GM12864 (cell line): ENCODE measurements at places on chromosomes 12 and 14.

- DNase-seq = no peak
Observed at GRCh38 chr12:89988188-89988915, 279.7 kb upstream of the ATP2B1 start.

DNA sequence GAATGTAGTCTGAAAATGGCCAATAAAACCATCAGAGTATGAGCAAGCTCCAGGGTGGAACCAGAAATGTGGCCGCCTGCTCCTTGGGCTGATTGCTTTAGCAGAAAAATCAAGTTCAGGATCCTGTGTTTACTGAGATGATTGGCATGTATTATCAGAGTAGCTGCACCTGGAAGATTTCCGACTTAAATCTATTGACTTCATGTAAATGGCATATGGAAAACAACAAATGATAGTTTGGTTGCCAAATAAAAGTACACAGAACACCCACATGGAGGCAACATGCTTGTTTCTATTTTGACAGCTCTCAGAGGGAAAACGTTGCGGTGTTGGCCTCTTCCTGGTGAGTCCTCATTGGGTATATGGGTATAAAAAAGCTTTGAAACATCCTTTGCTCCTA is 31.3 kb downstream of the SOCS2 start:
- no peak for DNase-seq

DNA sequence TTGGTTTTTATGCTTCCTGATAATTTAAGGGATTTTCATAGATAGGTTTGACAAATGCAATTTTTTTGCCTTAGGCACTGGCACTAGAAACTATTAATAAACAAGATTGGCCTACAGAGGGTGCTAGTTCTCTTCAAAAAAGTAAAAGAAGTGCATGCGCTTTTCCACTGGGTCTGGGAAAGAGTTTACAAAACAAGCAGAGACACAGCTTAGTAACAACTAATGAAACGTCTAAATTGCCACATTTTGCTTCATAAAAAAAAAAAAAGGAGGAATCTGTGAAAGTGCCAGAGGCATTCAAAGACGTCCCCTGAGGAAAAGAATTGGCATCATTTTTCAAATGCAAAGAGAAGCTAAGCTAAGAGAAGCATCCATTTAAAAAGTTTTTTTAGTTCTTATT is 58.3 kb upstream of the EEA1 start:
- DNase-seq = peak; percentile 76

- no peak for DNase-seq
Observed at GRCh38 chr12:131536766-131537165, 174.1 kb upstream of the SFSWAP start.

DNA sequence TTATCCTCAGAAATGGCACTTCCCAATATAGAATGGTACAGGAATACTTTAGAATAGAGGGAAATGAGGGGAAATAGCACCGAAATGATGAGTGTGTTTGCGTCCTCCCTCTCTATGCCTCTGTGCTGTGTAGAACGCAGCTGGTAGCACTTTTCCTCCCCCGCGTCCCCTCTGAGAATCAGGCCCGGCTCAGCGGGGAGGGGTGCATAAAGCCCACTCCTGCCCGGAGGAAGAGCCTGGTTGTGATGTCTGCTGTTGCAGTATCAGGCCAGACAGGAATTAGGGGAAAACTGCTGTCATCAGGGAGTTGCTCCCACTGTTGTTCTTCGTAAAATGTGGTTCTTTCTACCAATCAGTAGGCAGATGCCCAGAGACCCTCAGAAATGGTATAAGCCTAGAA is 76.0 kb downstream of the GALNT8 start:
- DNase-seq = no peak

GRCh38 chr14:59228421-59228820 is 40.0 kb downstream of the DAAM1 start:
- DNase-seq = no peak

- DNase-seq = no peak
Observed at GRCh38 chr12:42684802-42685071, 95.2 kb upstream of the PRICKLE1 start.

- DNase-seq = no peak
Observed at GRCh38 chr14:102625564-102626296, 33.3 kb downstream of the RCOR1 start.

DNA sequence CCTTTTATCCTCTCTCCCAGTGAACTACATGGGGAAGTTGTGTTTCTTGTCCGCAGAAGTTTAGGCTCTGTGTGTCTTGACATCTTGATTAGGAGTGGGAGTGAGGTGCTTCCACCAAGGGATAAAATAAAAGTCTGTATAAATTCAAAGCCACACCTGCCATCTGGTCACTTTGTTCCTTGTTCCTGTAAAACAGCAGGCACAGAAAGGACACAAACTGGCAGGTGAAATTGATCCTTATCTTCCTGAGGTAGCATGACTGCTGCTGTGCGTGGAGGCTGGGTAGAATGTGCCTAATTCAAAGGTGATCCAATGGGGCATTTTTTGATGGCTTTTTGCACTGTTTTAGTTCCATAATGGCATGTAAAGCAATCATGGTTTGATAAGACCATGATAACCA is 104.3 kb upstream of the KITLG start:
- DNase-seq = no peak

DNA sequence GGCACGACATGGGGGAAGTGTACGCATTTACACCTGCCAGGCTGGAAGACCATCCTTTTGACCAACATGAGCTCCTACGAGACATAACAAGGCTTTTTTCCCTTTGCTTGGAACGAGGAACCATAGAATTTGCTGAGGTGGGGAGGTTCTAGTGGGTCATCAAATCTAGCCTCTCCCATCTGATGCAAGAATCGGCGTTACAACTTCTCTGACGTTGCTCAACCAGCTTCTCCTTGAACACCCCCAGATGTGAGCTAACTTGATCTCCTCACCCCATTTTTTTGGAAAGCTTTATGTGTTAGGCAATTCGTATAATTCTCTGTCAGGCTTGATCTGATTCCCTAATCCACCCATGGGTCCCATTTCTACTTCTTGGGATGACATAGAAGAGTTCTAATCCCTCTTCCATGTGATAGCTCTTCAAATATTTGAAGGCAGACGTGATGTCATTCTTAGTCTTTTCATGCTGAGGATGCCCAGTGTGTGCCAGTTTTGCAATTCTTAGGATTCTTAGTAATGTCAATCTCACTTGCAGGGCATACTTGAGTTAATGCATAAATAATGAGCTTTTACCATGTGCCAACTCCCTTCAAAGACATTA is 163.6 kb upstream of the PARP11 start:
- DNase-seq = no peak

DNA sequence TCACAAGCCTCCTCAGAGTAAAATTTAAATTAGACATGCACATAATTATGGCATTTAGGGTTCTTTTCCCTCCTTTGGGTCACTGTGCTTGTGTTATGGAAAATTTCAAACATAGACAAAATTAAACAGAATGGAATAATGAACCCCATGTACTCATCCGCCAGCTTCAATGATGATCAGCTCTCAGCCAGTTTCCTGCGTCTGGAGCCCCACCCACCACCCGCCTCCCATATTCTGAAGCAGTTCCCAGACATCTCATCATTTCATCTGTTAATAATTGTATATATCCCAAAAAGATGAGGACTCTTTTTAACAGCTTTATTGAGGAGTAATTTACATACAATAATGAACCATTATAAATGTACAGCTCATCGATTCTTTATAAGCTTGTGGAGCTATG is 128.2 kb downstream of the EML1 start:
- DNase-seq = no peak

DNA sequence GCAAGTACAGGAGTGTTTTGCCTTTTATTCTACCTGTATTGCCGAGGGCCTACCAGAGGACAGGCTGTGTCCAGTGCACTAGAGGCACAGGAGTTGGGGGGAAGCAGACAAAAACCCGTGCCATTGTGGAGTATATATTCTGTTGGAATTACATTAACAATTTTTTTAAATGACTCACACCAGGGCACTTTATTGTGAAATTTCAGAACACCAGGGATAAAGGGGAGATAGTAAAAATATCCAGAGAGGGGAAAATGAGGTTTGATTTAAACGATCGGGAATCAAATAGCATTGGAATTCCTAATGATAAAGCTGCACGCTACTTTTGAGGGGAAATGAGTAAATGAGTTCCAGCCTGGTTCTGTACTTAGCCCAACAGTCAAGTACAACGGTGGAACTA is 123.2 kb downstream of the PELI2 start:
- DNase-seq = no peak

GRCh38 chr14:25042362-25043299 is 7.3 kb downstream of the STXBP6 start:
- DNase-seq = no peak

DNA sequence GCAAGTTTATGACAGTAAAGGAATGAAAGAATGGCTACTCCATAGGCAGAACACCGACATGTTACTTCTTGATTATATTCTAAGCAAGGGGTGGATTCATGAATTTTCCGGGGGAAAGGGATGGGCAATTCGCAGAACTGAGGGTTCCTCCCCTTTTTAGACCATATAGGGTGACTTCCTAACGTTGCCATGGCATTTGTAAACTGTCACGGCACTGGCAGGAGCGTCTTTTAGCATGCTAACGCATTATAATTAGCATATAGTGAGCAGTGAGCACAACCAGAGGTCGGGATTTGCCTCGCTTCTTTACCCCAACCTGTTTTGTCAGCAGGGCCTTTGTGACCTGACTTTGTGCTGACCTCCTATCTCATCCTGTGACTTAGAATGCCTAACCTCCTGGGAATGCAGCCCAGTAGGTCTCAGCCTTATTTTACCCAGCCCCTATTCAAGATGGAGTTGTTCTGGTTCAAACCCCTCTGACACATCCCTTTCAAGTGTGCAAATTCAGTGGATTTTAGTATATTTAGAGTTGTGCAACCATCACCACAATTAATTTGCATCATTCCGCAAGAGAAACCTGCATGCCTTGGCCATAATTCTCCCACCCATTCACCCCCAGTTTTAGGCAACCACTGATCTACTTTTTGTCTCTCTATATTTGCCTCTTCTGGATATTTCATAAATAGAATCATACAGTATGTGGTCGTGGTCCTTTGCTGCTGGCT is 27.4 kb downstream of the PALS1 start:
- DNase-seq = no peak

- no peak for DNase-seq
Observed at GRCh38 chr12:2161473-2161872, 108.7 kb downstream of the CACNA1C start.

GRCh38 chr12:42698213-42698612 is 108.7 kb upstream of the PRICKLE1 start:
- DNase-seq = no peak

DNA sequence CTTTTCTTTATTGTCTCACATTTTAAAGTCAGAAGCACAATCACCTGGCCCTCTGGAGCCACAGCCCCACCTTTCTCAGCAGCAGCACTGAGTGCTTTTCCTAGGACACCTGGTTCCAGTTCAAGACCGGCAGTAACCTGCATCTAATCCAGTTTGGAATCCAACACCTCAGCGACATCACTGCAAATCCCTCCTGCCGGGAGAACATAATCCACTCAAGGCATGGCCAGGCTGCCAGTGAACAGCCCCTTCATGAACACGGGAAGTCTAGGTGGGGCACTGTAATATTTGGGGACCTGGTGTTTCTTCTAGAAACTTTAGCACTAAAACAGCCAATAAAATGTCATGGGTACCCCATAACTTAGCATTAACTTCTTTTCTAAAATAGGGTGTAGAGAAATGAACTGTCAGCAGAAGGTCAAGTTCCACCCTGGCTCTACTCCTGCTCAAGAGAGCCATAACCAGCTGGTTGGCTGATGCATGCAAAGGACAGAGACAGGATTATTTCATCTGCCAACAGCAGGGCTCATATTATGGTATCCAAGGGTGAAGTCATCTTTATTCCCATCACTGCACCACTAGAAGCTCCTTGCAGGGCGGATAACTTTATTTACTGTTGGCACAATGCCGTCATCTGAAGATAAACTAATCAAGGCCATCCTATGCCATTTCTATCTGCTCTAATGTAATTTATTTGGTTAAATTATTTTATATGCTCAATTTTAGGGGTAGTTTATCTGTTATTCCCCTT is 76.7 kb downstream of the TTC7B start:
- DNase-seq = no peak

DNA sequence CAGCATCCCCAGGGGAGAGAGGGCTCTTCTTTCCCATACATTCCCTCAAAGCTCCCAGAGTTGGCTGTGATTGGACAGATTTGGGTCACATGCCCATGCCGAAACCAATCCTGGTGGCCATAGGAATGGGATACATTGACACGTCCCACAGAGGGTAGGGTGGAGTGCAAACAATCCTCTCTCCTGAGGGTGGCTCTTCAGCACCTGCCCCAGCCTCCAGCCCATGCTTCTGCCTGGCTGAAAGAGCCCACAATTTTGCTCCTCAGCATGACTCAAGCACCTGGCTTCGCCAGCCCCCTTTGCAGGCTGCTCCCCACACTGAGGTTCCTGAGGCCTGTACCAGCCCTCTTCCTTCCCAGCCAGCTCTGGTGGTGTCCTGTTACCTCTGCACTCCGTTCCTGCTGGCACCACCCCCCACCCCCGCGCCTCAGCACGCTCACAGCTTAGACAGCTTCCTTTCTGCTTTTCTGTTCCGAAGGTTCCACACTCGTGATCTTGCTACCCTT is 71.7 kb downstream of the CCDC92 start:
- no peak for DNase-seq

DNA sequence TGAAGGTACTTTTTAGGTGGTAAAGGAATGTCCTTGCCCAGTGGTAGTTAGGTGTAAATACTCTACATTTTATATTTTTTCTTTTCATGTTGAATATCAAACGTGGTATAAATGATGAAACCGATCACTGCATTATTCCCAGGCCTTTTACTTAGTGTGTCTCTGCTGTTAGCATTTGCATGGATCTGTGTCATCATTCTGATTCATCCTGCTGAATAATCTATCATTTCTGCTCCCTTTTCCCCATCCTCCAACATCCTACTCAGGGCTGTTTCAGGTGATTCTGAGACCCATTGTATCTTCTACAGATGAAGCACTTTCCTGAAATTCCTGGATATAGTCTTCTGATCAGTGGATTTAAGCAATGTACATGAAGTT is 61.0 kb upstream of the PTHLH start:
- DNase-seq = no peak

DNA sequence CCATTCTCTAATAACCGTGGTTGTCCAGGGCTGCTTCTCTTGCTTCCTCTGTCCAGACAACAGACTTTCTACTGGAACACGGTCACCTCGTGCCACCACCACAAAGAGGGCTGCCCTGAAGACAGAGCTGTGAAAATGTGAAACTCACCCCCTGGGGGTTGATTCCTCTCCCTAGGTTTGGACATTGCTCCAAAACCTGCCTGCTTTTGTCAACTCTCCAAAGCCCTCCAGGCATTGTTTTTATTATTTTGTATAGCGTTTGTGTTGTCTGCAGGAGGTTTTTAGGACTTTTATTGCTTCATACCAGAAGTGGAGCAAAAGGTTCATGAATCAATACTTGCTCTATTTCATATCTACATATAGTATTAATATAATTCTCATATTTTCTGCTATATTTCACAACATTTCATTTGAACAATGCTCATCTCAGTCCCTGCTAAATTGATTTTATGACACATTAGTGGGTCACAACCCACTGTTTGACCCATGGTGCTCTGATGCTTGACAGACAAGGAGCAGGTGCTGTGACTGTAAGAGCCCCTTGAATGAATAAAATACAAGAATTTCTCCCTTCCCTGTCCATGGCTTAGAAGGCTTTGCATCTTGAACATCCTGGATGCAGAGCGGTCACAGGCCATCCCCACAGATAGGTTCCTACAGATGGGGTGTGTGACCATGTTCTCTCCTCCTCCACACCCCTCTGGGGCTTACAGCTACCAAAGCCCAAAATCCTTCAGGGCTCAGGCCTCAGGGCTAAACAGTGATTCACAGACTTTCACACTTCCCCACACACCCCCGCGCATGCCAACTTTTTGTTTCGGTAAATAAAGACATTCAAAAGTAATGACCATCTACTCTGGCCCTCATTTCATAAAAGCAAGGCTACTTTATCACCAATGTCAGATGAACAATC is 20.6 kb upstream of the EML1 start:
- DNase-seq = no peak

- DNase-seq = no peak
Observed at GRCh38 chr14:99728981-99729451, 44.9 kb downstream of the CYP46A1 start.
